ENCODE measurements at places on chromosomes 16 and 17.

GRCh38 chr17:75010683-75011400 is 1.6 kb upstream of the MRPL58 start:
- no peak for DNase-seq

DNA sequence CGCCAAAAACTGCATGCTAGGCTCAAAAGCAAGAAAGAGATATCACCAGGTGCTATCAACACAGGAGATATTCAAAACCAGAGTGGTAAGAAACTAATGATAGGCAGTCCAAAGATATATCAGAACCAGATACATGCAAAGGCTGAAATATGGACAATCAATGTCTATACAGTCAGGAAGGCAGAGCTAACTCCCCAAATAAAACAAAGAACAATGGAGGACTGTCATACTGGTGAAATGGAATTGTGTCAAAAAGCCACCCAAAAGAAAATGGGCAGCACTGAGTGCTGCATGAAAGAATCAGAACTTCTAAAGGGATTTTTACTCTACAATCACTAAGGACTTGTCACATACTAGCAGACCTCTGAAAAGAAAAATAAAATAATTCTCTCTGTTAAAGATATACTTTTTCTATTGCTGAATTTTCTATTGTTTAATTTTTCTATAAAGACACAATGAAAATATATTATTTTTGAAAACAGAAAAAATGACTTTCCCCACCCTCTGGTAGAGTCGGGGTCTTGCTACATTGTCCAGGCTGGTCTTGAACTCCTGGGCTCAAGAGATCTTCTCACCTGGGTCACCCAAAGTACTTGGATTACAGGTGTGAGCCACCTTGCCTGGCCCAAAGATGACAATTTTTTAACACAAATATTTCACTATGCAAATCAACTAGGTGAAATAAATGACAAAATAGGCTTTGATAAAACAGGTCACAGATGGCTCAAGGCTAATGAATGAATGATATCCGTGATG is 98.2 kb downstream of the USP32 start:
- DNase-seq, result no peak

GRCh38 chr17:56832446-56832845 is 1.3 kb downstream of the C17orf67 start:
- DNase-seq, result no peak

GRCh38 chr17:65564793-65565192 is 3.3 kb upstream of the AXIN2 start:
- DNase-seq, result no peak

DNA sequence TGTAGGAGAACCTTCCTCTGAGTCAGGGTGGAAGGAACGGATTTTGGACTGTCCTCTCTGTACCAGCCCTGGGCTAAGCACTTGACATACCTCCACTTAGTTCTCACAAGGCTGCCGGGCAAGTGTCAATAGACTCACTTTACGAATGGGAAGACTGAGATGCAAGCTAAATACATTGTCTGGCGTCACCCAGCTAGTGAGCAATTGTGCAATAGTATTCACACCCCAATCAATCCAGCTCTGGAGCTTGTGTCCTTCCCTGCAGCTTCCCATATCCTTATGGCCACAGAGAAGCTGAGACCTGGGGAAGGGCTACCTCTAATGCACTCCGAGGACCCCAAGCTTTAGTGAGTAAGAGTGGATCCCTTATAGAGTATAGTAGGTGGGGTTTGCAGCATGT is 39.8 kb downstream of the SLC6A2 start:
- no peak for DNase-seq

DNA sequence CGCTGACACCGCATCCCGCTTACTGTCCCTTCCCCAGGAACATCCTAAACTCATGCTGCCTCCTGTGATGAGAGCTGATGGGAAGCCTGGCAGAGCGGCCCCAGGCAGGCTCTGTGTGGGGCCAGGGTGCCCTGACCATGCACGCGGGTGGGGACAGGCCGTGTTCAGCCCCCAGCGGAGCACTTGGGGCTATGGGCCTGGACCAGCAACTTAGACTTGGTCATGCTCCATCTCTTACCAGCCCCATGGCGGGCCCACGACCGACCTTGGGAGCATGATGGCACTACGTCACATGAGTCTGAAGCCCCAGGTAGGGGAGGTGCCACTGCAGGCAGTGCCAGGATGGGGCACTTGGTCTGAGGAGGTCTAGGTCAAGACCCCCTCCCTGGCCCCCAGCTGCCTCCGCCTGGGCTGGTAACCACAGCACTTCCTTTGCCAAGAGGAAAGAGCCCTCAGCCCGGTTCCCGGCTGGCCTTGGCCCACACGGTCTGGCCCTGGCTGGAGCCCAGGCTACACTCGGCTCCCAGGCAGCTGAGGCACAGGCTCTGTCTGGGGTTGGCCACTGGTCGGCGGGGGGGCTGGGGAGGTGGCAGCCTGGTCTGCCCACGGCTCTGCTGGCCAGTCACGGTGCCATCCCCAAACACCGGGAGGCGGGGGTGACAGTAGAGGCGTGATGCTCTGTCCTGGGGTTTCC is 25.7 kb downstream of the BAHCC1 start:
- DNase-seq, result no peak

- no peak for DNase-seq
Measured at GRCh38 chr16:11121914-11122692, 133.9 kb downstream of the SOCS1 start.

DNA sequence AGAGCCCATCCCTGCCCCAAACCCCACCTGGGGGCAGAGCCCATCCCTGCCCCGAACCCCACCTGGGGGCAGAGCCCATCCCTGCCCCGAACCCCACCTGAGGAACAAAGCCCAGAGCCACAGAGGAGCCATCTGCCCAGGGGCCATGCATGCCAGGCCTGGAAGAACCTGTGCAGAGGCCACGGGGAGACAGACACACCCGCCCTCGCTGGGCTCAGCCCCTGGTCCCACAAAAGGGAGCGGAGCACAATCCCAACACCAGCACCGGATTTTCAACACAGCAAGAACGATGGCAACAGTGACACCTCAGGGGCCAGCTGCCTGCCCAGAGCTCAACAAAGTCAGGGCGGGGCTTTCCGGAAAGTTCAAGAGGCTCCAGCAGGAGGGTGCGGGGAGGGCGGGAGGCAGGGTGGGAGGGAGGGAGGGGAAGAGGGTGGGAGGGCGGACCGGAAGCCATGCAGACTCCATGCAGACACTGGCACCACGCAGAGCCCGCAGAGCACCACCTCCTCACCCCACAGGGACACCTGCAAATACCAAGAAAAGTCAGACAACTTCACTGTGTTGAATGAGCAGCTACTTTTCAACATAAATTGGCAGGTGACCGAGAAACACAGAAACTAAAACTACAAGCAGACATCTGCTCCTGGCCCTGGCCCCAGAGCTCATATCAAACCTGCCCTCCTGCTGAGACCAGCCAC is 27.9 kb upstream of the C16orf95 start:
- peak; percentile 4 for DNase-seq

DNA sequence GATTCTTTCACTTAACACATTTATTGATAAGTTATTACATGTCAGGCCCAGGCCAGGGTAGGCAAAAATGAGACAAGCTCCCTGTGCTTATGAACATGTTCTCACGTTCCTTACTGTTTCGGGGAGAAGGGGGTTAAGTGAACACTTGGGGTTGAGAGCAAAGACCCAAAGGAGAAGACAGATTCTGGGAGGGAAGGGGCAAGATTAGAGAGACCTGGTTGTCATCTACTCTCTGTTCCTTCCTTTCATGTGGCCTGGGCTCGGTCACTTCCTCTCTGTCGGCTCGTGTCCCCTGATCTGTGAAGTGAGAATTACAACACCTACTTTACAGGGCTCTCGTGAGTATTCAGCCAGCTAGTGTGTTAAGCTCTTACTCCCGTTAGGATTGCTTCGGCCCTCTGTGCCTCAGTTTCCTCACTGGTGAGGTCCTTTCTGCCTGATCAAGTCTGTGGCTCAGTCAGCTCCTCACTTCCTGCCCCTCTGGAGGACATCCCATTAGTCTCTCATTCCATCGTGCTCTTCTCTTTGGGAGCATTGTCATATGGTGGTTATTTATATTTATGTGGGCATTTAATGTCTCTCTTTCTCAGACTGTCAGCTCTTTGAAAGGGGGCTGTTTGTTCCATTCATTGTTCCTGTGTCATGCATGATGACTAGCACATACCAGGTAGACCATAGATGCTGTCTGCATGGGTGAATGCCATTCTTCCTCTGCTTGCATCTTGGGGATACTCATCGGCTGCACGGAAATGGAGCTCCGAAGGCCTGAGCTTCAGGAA is 38.9 kb downstream of the PLCG2 start:
- no peak for DNase-seq

All from stimulated activated CD8-positive, alpha-beta memory T cell treated with anti-CD3 and anti-CD28 coated beads, Interleukin-4, amount 100 ng/mL, for 1 hour (primary cell).